ENCODE measurements at places on chromosomes 2 and 18. TPM values are rescaled to one million over a fixed set of nuclear protein-coding genes. Genes with fewer than 3 reads are reported as not detected.

IL1F10 gene
- total RNA-seq: not detected

ANKRD30B gene
- not detected for total RNA-seq

HOXD9 gene
- not detected for total RNA-seq

FMNL2 gene
- 0.54 TPM for total RNA-seq

CSRNP3 gene
- total RNA-seq: under 0.01 TPM

SIX3 gene
- total RNA-seq: not detected

ZDBF2 gene
- 0.81 TPM for total RNA-seq

KLHL30 gene
- total RNA-seq: not detected

Data from hematopoietic multipotent progenitor cell (in vitro differentiated cells).